ENCODE measurements at places on chromosomes 7 and 10. TPM values are rescaled to one million over a fixed set of nuclear protein-coding genes. Genes with fewer than 3 reads are reported as not detected.
A peak's percentile ranks its signal among the peaks of the same experiment; 100 is the strongest.

Gene NFE2L3
- 12.3 TPM for total RNA-seq

Gene TET1
- 35.7 TPM for total RNA-seq

- DNase-seq: no peak
- H3K27me3 ChIP-seq: peaks cover 45% of the 10 kb centered on the region
- H3K27ac ChIP-seq: no peak overlapping the region
- H3K4me1 ChIP-seq: no peaks in the 10 kb centered on the region
- H3K36me3 ChIP-seq: no peaks in the 10 kb centered on the region
- no peak overlapping the region for H3K4me3 ChIP-seq
These were observed 16.6 kb upstream of the WDFY4 start for GRCh38 chr10:48667960-48668590.

Gene RARRES2
- 24.9 TPM for total RNA-seq

GRCh38 chr7:94154858-94155257, 150.7 kb upstream of the BET1 start:
- no peak for DNase-seq
- no peak overlapping the region for H3K4me3 ChIP-seq
- peaks cover 2% of the 10 kb centered on the region for H3K27me3 ChIP-seq

DNA sequence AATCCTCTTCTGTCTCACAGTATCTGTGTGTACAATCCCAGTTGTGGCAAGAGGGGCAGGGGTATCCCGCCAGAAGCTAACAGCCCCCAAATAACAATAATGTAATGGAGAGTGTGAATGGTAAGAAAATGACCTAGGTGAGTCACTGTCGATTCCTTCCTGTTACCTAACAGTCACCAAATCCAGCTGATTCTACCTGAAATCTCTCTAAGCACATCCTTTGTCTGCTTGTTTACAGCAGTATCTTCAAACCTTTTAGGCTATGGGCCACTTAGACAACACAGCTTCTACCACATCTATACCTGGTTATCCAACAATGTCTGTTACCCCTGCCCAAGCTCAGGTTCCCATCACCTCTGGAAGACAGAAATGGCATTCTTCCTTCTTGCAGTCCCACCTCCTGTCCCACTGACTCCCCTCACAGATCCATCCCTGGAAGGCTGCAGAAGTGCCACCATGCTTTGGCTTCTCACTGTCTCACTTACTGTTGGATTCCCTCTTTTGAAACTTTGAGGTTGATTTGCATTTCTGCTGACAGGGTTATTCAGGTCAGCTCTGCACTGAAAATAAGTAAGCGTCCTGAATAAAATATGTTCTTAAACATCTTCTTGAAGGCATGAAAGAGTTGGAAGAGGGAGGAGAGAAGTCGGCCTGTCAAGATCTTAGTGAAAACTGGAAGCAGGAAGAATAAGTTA, 13.1 kb downstream of the PIP4K2A start:
- peaks cover 9% of the 10 kb centered on the region for H3K4me1 ChIP-seq
- no peak overlapping the region for H3K4me3 ChIP-seq
- no peaks in the 10 kb centered on the region for H3K27me3 ChIP-seq
- H3K27ac ChIP-seq: no peak overlapping the region

- H3K4me3 ChIP-seq: no peak overlapping the region
- peak overlapping the region; percentile 59 for H3K27ac ChIP-seq
- no peaks in the 10 kb centered on the region for H3K36me3 ChIP-seq
- peaks cover 9% of the 10 kb centered on the region for H3K27me3 ChIP-seq
- DNase-seq: no peak
These were observed 16.4 kb downstream of the KCNH2 start for GRCh38 chr7:150961510-150962289.

DNA sequence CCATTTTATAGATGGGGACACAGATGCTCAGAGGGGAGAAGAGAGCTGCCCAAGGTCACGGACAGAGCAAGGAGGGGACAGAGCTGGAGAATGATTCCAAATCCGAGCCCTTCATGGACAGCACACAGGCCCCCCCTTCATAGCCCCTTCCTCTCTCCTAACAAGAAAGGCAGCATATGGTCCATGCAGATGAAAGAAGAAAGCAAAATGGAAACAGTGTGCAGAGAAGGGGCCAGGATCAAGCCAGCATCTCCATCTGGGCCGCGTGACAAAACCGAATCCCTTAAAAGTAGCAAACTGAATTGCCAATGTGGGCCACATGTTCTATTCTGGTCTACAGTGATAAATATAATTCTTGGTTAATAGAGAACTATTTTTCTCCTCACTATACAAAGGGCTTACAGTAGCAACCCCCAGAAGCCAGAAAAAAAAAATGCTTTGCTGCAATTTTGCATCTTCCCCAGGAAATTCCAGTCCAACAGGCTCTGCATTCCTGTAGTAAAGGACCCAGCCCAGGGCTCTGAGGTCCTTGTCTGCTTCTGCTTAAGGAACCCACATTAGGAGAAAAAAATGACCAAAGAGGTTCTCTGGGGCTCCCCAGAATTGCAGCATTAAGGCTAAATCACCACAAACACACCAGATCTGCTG, 7.8 kb downstream of the CPXM2 start:
- H3K4me1 ChIP-seq: peaks cover 17% of the 10 kb centered on the region
- no peak overlapping the region for H3K4me3 ChIP-seq
- no peaks in the 10 kb centered on the region for H3K36me3 ChIP-seq
- peak overlapping the region; percentile 53 for H3K27ac ChIP-seq

DNA sequence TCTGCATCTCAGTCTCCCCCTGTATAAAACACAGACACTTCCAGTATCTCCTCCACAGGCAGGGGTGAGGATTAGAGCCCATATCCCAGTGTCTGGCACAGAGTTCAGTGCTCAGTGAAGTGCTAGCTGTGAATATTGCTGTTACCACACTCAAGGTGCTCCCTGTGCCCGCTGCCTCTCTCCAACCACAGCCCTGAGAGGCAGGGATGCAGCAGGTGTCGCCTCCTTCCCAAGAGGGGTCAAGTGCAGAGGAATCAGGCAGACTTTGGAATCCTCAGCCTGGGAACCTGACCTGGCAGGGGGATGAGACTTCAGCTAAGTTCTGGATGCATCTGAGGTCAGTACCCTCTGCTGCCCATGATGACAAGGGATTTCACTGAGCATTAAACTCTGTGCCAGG, 163.1 kb downstream of the GFRA1 start:
- no peaks in the 10 kb centered on the region for H3K4me1 ChIP-seq
- no peak for DNase-seq
- no peak overlapping the region for H3K4me3 ChIP-seq
- peaks cover 7% of the 10 kb centered on the region for H3K36me3 ChIP-seq

DNA sequence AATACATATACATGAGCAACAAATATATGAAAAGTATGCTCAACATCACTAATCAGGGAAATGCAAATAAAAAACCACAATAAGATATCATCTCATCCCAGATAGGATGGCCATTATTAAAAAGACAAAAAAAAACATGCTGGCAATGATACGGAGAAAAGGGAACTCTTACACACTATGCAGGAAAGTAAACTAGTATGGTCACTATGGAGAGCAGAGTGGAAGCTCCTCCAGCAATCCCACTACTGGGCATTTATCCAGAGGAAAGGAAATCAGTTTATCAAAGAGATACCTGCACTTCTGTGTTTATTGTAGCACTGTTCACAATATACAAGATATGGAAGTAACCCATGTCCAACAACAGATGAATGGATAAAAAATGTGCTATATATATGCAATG, 217.5 kb downstream of the SDK1 start:
- no peak overlapping the region for H3K4me3 ChIP-seq
- peaks cover 25% of the 10 kb centered on the region for H3K4me1 ChIP-seq
- H3K27ac ChIP-seq: no peak overlapping the region

Gene EN2
- total RNA-seq: not detected

- H3K4me3 ChIP-seq: peak overlapping the region; percentile 1
- no peaks in the 10 kb centered on the region for H3K27me3 ChIP-seq
- peak overlapping the region; percentile 79 for H3K27ac ChIP-seq
- DNase-seq: no peak
- H3K4me1 ChIP-seq: peaks cover 38% of the 10 kb centered on the region
These were observed 957 bp upstream of the SVIL start for GRCh38 chr10:29635711-29636144.

DNA sequence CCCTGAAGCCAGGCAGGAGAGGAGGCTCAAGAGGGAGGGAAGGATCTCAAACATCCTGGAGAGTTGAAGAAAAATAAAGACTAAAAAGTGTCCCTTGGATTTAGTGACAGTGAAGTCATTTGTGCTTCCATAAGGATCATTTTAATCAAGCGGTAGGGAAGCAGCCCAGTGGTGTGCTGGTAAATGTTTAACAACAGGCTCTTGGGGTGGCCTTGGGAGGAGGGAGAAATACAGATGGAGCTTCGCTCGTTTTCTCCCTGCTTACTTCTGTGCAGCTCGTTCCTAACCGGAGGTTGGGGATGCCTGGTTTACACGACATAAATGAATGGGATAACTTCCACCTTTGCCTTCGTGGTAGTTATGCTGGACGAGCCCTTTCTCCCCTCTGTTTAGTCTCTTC, 140.0 kb downstream of the CAMK1D start:
- peaks cover 15% of the 10 kb centered on the region for H3K4me1 ChIP-seq
- no peak overlapping the region for H3K4me3 ChIP-seq
- H3K27ac ChIP-seq: no peak overlapping the region
- no peak for DNase-seq

- no peak for DNase-seq
- H3K4me1 ChIP-seq: no peaks in the 10 kb centered on the region
- peaks cover 7% of the 10 kb centered on the region for H3K27me3 ChIP-seq
- no peak overlapping the region for H3K27ac ChIP-seq
These were observed 40.1 kb upstream of the PPP1R17 start for GRCh38 chr7:31646942-31647341.

DNA sequence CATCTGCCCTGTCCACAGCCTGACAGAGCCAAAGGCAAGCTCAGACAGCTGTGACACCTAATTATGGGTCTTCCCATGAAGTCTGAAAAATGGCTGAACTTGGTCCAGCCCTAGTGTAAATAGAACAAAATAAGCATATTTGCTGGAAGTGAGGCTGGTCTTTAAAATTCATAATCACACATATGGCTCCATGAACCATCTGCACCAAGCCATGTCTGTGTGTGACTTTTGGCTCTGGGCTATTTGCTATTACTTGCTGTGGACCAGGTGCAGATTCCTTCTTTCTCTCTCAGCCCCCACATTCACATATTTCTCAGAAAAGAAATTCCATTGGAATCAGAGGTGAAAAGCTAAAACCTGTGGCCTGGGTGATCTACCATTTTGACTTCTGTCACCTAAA, 175.9 kb downstream of the PDE1C start:
- peaks cover 9% of the 10 kb centered on the region for H3K4me1 ChIP-seq
- H3K27ac ChIP-seq: no peak overlapping the region
- no peak for DNase-seq
- H3K27me3 ChIP-seq: peaks cover 53% of the 10 kb centered on the region
- no peaks in the 10 kb centered on the region for H3K36me3 ChIP-seq

DNA sequence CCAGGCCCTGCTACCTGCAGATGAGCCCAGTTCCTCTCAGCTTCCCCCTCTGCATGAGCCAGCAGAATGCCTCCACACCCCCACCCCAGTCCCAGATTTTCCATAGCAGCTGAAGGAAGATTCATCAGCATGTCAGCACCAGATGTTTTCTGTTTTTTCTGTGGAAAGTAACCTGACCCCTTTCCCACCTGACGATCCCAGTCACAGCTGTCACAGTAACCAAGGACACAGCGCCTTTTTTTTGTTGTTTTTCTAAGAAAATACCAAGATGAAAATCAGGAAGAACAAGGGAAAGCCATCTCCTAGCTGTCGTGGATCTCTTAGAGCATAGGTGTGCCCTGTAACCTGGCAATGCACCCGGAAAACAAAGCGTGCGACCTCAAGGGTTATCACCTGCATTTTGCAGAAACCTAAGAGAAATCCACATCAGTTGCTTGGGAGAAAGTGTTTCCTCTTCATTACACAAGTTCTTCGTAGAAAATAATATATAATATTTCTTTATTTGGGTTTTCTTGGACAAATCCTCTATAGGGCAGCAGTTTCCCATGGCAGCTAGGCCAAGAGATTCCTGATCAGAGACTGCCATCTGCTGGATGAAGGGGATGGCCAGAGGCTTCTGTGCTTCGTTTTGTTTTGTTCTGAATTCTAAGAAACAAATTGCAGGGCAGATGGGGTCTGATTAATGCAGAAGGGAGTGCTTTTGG, 401.9 kb downstream of the TNS3 start:
- H3K4me1 ChIP-seq: peaks cover 14% of the 10 kb centered on the region
- peak overlapping the region; percentile 70 for H3K27ac ChIP-seq
- no peaks in the 10 kb centered on the region for H3K27me3 ChIP-seq
- peak; percentile 79 for DNase-seq
- H3K36me3 ChIP-seq: peaks cover 11% of the 10 kb centered on the region

Gene C10orf90
- total RNA-seq: not detected

GRCh38 chr7:40644454-40645188, 509.8 kb downstream of the SUGCT start:
- no peak for DNase-seq
- H3K4me3 ChIP-seq: no peak overlapping the region
- no peaks in the 10 kb centered on the region for H3K36me3 ChIP-seq
- H3K4me1 ChIP-seq: peaks cover 71% of the 10 kb centered on the region

- peaks cover 4% of the 10 kb centered on the region for H3K27me3 ChIP-seq
- no peak overlapping the region for H3K4me3 ChIP-seq
- no peak for DNase-seq
- no peak overlapping the region for H3K27ac ChIP-seq
- H3K36me3 ChIP-seq: no peaks in the 10 kb centered on the region
These were observed 153.8 kb downstream of the AMPH start for GRCh38 chr7:38477333-38477732.

DNA sequence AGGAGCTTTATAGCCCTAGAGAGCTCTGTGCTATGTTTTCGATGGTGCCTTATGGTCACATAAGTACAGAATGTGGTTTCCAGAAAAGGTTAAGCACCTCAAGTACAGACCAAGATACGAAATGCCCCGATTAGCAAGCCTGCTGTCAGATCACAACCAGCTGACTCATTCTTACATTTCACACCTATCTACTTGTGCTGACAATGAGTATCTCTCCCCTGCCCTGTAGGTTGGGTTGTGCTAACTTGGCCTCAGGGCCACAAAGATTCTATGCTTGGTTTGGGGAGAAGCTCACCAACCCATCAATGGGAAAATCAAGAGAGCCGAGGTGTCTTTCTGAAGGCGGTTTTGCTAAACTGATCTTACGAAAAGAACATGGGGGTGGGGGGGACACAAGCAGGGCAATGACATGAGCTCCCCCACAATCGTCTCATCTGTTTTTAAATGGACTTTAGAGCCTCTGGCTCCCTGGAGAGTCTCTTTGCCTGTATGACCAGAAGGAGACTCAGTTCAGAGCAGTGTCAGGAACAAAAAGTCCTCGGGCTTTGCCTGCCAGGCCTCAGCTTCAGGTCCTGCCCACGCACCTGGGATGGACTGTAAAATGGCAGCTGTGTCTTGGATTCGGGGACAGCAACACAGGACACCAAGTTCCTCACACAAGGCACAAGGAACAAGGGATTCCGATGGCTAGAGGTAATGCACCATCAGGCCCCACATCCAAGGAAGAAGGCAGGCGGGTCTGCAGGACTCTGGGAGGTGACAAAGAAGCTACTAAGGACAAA, 55.1 kb downstream of the FAM53B start:
- peaks cover 6% of the 10 kb centered on the region for H3K36me3 ChIP-seq
- DNase-seq: no peak
- no peak overlapping the region for H3K27ac ChIP-seq
- H3K4me1 ChIP-seq: peaks cover 19% of the 10 kb centered on the region

Measured in mesothelial cell of epicardium (in vitro differentiated cells).